Stimulated activated CD8-positive, alpha-beta memory T cell treated with anti-CD3 and anti-CD28 coated beads, Interleukin-2, amount 100 ng/mL, for 48 hours (primary cell): ENCODE measurements at places on chromosomes 5 and 9.

DNA sequence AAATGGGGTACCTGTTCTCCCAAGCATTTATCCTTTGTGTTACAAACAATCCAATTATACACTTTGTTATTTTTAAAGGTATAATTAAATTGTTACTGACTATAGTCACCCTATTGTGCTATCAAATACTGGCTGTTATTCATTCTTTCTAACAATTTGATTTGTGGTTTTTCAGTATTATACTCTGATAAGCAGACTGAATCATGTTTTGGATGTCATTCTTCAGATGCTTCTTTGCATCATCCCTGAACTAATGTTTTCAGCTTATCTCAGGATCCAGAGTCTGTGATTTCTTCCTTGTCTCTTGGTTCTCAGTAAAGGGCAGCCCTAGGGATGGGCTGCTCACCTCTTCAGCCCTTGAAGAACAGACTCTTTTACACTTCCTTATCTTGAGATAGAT is 177.8 kb upstream of the SGCD start:
- DNase-seq: no peak

GRCh38 chr9:35163413-35163812 is 1.6 kb downstream of the UNC13B start:
- no peak for DNase-seq

- no peak for DNase-seq
Observed at GRCh38 chr5:72137826-72138409, 30.6 kb downstream of the MAP1B start.

DNA sequence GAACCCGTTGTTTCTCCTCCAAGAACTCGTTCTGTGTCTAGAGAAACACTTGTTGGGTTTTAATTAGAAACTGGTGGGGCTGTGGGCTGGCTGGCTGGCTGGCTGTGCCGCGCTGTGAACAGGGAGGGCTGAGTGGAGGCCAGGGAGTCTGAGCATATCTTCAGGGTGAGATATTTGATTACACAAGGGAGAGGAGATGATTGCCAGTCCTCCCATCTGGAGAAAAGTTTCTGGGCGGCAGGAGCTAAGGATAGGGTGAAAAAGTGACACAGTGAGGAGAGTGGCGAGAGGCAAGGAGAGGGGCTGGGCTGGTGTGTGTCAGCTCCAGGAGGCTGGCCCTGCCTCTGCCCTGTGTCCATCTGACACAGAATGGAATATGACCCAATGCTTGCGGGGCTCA is 63.0 kb downstream of the GDNF start:
- DNase-seq: no peak

DNA sequence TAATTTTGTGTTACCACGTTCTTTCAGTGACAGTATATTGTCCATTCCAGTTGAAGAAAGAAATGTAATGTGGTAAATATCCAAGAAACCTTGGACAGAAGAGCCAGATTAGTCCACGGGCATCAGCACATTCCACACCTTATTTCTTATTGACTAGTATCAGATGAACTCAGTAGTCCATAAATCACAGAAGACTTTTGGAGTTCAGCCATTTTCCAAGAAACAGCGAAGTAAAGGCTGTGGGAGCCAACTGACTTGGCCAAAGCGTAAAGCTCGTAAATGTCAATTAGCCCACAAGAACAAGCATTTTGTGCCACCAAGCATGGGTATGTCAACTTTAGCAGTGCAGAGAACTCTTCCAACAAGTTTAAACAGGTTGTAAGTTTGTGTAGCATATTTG is 60.2 kb upstream of the STARD4 start:
- no peak for DNase-seq

DNA sequence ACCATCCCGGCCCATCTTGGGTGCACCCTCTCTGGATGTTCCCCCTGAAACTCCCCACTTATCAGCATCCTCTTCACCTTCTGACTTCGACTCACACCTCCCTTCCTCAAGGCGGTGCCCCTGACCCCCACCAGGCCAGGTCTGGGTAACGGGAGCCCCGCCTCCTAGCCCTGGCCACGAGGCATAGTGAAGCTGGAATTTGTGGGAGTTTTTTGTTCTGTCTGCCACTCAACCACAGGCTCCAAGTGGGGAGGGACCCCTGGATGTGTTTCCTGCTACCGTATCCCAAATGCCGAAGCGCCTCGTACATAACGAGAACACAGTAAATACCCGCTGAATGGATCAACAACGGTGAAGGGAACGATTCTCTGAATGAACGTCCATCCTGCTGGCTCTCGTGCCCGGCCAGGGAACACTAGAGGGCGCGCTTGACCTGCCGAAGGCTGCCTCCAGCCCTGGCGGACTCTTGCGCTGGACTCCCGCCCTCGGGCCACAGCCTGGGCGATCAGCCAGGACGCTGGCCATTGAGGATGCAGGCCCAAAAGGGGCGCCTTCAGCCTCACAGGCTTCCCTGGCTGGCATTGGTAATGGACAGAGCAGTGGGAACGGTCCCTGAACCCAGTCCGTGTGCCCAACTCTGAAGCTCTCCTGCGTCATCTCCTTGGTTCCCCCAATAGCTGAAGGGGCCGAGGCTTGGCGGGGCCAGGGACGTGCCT is 47.3 kb upstream of the PHYKPL start:
- peak; percentile 51 for DNase-seq

- DNase-seq: no peak
Observed at GRCh38 chr5:31918739-31919138, 255.4 kb downstream of the GOLPH3 start.
